Glutamatergic neuron (in vitro differentiated cells): ENCODE measurements at places on chromosomes 6 and 20. TPM values are rescaled to one million over a fixed set of nuclear protein-coding genes. Genes with fewer than 3 reads are reported as not detected.

Gene SLC32A1
- 0.59 TPM for total RNA-seq

Gene ARMH2
- 0.54 TPM for total RNA-seq

Gene LY6G6C
- 1.8 TPM for total RNA-seq

- H3K27me3 ChIP-seq, result no peaks in the 10 kb centered on the region
- no peak for DNase-seq
- no peak overlapping the region for H3K4me3 ChIP-seq
- peaks cover 23% of the 10 kb centered on the region for H3K4me1 ChIP-seq
- H3K27ac ChIP-seq, result peak overlapping the region; percentile 52
Measured at GRCh38 chr6:158713469-158713868, 63.6 kb downstream of the SYTL3 start.

DNA sequence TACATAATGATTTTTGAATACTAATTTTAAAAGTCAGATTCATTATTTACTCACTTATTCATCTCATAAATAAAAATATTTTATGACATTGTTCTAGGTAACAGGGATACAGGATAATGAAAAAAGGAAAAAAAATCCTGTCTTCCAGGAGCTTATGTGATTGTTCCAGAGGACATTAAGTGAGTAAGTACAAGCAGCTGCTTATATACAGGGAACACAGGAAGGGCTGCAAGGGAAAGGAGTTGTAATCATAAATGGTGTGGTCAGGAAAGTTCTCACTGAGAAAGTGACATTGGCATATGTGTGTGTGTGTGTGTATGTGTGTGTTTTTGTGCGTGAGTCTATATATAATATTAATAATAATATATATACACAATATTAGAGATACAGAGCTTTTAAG is 121.8 kb downstream of the HAO1 start:
- no peaks in the 10 kb centered on the region for H3K4me1 ChIP-seq
- H3K27me3 ChIP-seq, result no peaks in the 10 kb centered on the region
- H3K36me3 ChIP-seq, result no peaks in the 10 kb centered on the region
- no peak overlapping the region for H3K4me3 ChIP-seq
- DNase-seq, result no peak

- H3K27me3 ChIP-seq, result peaks cover 2% of the 10 kb centered on the region
- H3K27ac ChIP-seq, result no peak overlapping the region
- H3K4me3 ChIP-seq, result no peak overlapping the region
- no peaks in the 10 kb centered on the region for H3K36me3 ChIP-seq
- no peaks in the 10 kb centered on the region for H3K4me1 ChIP-seq
Measured at GRCh38 chr20:22630701-22631100, 46.3 kb upstream of the FOXA2 start.

DNA sequence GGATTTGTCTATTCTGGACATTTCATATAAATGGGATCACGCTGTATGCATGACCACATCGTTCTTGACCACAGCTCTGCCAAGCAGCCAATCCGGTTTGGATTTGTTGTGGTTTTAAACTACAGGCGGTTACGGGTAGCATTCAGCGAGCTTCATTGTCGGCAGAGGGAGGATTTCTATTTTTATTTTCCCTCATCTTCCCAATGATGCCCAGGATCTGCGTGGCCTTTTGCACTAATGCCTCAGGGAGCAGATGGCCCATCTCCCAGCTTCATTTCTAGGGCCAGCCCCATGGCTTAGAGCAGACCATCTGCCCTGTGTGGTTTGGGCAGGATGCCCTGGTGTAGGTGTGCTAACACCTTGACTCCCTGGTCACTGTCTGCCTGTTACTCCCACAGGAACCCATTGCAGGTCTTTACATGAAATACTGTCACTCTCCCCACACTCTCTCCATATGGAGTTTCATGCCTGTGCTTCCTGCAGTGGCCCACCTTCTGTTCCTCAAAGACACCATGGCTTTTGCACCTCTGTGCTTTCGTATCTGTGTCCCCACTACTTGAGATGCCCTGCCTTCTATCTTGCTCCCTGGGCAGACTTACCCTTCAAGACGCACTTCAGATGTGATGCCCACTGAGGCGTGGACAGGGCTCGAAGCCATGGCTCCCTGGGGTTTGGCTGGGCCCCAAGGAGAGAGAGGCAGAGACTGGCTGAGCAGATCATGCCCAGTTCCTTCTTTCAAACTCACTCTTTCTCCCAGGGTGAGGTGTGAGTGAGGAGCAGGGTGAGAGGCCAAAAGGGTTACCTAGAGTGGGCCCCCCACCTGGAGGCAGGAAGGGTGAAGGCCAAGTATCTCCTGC is 26.0 kb downstream of the SDCBP2 start:
- no peak overlapping the region for H3K4me3 ChIP-seq
- H3K27me3 ChIP-seq, result peaks cover 4% of the 10 kb centered on the region
- H3K27ac ChIP-seq, result no peak overlapping the region

DNA sequence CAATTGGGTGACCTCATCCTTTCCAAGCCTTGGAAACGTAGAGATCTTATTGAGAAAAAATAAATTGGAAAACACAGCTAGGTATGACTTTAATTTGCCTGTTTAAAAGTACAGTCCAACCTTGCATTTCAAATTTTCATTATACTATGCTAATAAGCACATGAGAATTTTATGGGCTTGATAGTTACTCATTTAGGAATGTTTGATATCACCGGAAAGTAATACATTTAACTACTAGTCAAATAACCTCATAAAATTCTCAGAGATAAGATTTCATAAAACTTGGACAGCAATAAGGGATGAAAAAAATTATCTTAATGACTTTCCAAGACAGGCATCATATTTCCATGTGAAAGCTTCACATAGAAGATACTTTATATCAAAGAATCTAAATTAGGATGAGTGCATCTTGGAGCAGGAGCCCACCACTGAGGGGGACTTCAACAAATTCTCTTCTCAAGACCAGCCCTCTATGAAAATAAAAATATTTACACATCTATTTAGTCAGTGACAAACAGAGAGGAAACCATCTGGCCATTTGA is 236.3 kb downstream of the EPHA7 start:
- no peak overlapping the region for H3K27ac ChIP-seq
- DNase-seq, result no peak
- no peaks in the 10 kb centered on the region for H3K27me3 ChIP-seq
- H3K36me3 ChIP-seq, result no peaks in the 10 kb centered on the region

GRCh38 chr6:88378639-88379038 is 212.5 kb upstream of the CNR1 start:
- H3K4me1 ChIP-seq, result peaks cover 14% of the 10 kb centered on the region
- no peak overlapping the region for H3K27ac ChIP-seq
- H3K27me3 ChIP-seq, result no peaks in the 10 kb centered on the region

DNA sequence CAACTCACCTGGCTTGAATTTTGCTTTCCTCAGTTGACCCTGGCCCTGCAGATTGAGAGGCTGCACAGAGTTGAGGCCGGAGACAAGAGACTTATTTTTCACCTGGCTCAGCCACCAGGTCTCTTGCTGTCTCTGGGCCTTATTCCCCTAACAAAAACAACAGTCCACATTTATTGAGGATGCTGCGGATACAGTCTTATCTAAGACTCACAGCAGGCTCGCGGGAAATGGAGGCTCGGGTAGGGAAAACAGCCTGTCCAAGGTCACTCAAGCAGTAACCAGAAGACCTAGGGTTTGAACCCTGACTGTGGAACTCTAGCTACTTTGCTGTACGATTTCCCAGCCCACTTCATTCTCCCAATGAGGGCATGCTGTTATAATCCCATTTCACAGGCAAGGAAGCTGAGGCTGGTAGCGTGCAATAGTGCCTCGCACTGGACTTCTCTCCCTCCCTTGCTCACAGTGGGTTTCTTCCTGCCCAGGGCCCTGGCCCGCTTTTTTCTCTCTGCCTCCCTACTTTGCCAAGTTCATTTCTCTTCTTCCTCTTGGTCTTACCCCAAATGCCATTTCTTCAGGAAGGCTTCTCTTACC is 57.7 kb downstream of the RBM38 start:
- peaks cover 13% of the 10 kb centered on the region for H3K4me1 ChIP-seq
- no peak for DNase-seq
- peaks cover 8% of the 10 kb centered on the region for H3K36me3 ChIP-seq
- no peak overlapping the region for H3K4me3 ChIP-seq

GRCh38 chr20:15535863-15536262 is 1037.4 kb downstream of the KIF16B start:
- no peak overlapping the region for H3K4me3 ChIP-seq
- no peaks in the 10 kb centered on the region for H3K27me3 ChIP-seq
- no peak for DNase-seq
